Activated naive CD4-positive, alpha-beta T cell treated with anti-CD3 and anti-CD28 coated beads for 36 hours (primary cell): ENCODE measurements at places on chromosomes 7 and 10.

DNA sequence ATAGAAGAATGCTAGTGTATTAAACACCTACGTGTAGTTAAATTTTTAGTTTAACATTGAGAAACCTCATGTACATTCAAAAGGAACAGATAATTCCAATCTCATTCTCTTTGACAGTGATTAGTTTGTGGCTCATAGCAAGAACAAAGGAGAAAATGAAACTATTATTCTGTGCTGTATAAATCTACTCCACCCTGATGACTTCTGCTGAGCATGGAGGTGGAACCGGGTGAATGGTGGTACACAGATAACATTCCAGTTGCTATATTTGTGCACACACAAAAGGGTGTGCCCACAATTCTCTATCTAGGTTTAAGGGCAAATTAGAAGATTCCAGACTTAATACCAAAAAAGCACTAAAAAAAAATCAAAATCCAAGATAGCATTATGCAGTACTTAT lies 17.0 kb upstream of the RALA start:
- no peak for DNase-seq

GRCh38 chr10:8396675-8397074 lies 342.2 kb downstream of the GATA3 start:
- no peak for DNase-seq

DNA sequence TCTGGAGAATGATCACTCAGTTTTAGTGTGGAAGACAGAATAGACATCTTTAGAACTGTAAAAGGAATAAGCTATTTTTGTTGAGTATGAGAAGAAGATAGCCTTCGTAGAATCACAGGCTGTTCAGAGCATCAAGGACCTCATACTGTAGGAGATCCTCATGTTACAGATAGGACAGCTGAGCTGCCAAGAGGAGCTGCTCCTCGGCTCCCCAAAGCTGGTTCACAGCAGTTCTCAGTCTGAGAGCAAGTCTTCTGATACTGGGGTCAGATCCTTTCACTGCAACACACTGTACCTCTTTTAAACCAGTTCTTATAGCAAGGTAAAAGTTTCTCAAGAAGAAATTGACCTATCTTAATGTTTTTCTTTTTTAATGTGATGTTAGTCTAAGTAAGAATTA lies 17.1 kb downstream of the CCNY start:
- DNase-seq, result no peak

DNA sequence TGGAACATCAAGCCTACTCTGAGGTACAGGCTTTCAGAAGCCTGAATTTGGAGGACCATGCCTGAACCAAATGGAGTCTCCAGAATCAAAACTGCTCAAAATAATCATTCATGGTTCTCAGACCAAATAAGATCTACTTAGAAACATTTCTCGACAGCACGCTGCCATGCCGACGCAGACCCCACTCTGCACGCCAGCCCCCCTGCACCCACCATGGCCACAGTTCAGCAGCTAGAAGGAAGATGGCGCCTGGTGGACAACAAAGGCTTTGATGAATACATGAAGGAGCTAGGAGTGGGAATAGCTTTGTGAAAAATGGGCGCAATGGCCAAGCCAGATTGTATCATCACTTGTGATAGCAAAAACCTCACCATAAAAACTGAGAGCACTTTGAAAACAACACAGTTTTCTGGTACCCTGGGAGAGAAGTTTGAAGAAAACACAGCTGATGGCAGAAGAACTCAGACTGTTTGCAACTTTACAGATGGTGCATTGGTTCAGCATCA lies 6.6 kb upstream of the KMT2C start:
- DNase-seq, result no peak

DNA sequence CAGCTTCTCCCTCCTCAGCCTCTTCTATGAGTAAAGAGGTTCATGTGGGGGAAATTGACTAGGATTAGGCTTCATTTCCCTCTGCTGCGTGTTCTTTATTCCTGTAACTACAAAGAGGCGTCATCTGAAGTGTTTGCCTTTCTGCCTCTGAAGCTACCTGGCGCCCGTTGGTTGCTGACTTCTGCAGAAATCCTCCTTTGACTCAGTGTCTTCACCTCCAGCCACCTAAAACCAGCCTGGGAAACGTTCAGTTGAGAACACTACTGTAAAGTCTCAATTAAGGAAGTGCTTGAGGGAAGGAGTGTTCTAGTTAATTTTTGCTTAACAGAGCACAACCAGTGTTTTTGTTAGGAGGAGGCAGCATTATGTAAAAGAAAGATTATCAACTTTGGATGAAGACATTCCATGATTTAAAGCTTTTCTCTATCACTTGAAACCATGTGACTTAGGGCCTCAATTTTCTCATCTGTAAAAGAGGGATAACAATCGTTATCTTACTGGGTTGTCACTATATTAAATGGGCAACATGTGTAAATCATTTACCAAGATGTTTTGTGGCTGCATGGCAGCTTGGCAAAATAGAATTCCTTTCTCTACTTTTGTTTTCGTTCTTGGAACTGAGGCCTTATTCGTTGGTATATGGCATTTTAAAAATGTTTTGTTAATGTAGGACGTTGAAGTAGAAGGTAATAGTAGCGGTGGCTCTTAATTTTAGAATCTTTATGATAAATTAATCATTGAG lies 642.9 kb downstream of the SDK1 start:
- DNase-seq, result no peak

- no peak for DNase-seq
These were observed 31.8 kb upstream of the BMPER start for GRCh38 chr7:33873518-33873917.

GRCh38 chr10:78604721-78605120 lies 464.0 kb upstream of the ZMIZ1 start:
- no peak for DNase-seq

- DNase-seq, result peak; percentile 53
These were observed 578 bp downstream of the CACUL1 start for GRCh38 chr10:118754229-118754555.

DNA sequence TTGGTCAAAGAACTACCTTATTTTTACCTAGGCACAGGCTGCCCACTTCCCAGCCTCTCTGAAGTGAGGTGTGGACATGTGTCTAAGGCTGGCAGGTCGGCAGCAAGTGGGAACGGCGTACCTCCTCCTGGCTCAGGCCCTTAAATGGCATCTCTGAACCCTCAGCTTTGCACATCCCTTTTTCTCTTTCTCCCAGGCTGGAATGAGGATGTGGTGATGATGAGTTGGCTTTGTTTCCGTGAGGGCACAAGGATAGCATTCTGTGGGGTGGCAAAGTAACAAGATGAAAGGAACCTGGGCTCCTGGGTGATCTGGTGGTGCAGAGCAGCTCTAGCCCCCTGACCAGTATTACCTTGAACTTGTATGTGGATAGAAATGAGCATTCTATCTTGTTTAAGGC lies 196.8 kb downstream of the REEP3 start:
- DNase-seq, result no peak

DNA sequence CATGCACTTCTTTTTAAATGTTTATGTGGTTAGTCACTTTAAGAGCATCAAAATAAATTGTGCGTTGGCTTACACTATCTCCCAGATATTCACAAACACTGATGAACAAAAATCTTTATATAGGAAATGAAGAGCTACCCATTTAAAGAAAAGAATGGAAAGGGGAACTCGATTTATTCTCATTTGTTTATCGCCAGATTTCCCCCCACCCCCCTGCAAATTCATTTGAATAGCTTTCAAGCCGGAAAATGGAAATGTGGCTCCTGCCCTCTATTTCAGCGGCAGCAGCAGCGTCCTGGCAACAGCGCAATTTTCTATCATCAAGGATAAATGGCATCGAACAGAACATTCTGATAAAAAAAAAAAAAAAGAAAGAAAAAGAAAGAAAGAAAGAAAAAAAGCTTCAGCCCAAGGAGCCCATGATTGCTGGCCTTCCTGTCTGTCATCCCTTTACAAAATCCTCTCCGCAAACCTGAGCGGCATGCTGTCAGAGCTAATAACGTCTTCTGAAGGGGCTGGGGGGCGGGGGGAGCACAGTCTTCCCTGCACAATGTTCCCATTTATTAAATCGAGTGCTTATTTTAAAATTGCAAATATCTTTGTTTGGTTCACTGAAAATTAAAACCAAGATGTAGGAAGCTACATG lies 13.7 kb upstream of the DLX6 start:
- DNase-seq, result no peak

DNA sequence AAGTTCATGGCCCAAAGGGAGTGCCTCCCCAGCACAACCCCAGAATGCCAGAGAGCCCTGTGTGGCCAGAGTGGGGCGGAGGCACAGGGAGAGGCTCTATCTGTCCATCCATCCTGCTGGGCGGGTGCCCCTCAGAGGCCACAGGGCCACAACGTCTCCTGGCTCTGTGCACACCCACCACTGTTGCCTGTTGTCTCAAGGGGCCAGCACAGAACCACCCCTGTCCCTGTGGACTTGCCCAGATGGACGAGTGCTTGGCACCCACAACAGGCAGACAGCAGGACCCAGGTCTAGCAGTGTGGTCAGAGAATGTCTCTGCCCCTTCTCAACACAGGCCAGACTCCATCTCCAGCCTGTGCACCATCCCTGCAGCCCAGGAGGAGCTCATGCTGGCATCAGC lies 92.8 kb downstream of the PAXIP1 start:
- no peak for DNase-seq

GRCh38 chr7:36306722-36307121 lies 82.9 kb upstream of the ANLN start:
- DNase-seq, result no peak

GRCh38 chr7:24854866-24855265 lies 97.6 kb upstream of the GSDME start:
- DNase-seq, result no peak

GRCh38 chr10:75104842-75105241 lies 6.6 kb upstream of the SAMD8 start:
- DNase-seq, result no peak

GRCh38 chr10:68302503-68302823 lies 29.4 kb upstream of the HNRNPH3 start:
- DNase-seq, result no peak

- no peak for DNase-seq
These were observed 136.9 kb upstream of the PTN start for GRCh38 chr7:137480401-137480800.

DNA sequence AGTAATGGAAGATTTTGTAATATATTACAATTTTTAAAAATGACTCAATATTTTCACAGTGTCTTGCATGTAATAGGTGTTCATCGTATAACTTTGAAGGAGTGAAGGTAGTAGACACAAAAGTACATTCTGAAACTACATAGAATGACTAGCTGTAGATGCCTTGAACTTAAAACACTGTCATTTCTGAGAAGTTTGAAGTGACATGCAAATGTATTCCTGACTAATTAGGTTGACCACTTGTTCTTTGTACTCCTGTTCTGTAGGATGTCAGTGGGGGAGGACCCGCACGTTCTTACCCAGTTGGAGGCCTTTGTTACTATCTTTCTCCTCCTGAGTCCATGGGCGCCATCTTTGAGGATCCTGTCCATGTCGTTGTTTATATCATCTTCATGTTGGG lies 31.2 kb downstream of the SEC61A2 start:
- peak; percentile 13 for DNase-seq
